SW 1271 (cell line): ENCODE measurements at places on chromosomes 11 and 22.

DNA sequence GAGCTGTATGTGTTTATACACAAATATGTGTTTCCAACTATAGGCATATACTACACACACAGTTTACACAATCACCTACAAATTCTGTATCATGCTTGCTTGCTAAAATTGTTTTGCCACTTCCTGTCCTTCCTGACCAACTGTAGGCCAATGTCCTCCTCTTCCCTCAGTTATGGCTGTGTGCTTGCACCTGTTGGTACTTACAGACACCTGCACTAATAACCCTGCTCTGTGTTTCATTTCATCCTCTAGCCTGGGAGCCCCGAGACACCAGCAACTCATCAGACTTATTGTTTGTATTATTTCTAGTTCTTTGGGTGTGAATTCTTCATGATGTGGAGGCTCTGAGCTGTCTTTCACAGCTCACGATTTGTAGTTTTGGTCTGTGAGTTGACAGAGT, 1.8 kb upstream of the NCF4 start:
- no peak for DNase-seq

GRCh38 chr11:72696866-72697700, 22.9 kb upstream of the PDE2A start:
- no peak for DNase-seq

- no peak for DNase-seq
These were observed 68.7 kb downstream of the MRTFA start for GRCh38 chr22:40567626-40568328.

- no peak for DNase-seq
These were observed 32.2 kb downstream of the P4HA3 start for GRCh38 chr11:74279256-74279655.

DNA sequence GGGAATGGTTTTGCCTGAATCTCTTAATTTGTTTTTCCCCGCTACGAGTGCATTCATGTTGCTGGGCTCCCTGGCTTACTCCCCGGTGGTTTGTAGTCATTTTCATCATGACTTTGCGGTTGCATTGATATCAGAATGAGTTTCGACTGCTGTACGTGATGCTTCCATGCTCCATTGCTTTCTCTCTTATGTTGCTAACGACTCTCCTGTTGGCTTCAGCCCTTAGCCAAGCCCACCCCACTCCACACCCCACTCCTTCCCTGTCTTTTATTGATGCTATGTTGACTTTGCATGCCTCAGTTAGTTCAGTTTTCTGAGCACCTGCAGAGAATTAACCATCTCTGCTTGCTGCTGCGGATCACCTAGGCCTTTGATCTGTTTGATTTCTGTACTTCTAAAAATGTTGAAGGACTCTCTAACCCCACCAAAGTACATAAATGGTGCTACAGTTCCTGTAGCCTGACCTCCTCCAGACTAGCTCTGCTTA, 65.3 kb downstream of the ARFGAP2 start:
- DNase-seq: no peak

DNA sequence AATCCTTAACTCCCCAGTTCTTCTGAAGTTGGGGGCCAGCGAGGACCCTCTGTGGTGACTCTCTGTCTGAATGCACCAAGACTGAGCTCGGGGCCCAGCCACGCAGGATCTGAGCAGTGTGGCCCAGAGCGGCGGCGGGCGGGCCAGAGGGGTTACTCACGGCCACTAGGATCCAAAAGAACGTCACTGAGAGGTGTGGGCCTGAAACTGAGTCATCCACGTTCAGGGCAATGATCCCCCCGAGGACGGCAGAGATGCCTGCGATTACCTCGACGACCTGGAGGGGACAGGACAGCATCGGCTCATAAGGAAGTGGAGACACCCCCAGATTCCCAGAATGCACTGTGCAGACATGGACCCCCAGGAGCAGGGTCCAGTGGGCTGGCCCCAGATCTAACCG, 11.2 kb downstream of the MLC1 start:
- no peak for DNase-seq
